Upper lobe of left lung (tissue), 6 donors: ENCODE measurements at places on chromosomes 1 and 21. TPM values are rescaled to one million over a fixed set of nuclear protein-coding genes. Genes with fewer than 3 reads are reported as not detected.

GRCh38 chr1:1149416-1149815 is 24.3 kb upstream of the TTLL10 start:
- no peak for DNase-seq

GRCh38 chr1:57599236-57599994 is 175.6 kb upstream of the DAB1 start:
- no peak for DNase-seq

Gene KCNT2
- total RNA-seq, result 2.7 TPM

DNA sequence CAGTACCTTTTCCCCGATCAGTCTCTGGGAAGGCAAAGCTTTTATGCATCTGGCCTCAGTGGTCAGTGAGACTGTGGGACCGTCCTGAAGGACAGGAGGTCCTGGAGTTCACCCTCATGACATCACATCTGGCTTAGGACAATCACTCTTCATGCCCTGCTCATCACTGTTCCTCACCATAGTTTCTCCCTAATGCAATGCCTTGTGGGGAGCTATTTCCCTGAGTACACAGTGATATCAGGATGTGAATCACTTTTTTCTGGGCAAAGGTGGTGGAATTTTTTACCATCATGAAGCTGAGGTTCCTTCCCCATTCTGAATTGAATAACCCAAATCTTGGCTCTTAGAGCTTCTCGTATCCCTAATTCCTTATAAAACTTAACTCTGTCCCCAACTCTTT is 34.8 kb upstream of the CFAP126 start:
- no peak for DNase-seq

DNA sequence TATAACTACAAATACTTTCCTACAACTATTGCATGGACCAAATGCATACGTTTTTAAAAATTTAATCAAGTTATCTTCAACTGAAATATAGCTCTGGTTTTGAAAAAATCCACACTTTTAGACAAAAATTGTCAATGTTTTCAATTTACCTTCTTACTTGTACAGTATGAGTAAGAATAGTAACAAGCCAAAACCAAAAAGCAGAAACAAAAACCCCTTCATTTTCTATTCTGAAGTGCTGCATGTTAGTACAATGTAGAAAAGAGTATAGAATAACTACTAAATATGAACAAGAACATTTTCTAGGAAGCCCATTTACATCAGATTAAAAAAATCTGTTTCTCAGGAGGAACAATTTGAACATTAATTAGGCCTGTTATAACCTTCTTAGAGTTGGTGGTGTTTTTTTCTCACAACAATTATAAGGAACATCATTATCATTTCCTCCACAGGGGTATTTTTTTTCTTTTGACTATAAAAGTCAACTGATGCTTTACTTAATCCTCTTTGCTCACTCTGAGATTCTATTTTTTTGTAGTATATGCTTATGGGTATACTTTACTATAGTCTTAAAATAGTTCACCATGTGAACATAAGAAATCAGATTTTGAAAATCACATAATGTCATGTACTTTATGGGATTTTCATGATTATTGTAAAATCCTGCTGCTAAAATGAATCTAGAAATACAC is 475.4 kb downstream of the PTBP2 start:
- no peak for DNase-seq

Gene PCBP3
- 5.1 TPM for total RNA-seq

DNA sequence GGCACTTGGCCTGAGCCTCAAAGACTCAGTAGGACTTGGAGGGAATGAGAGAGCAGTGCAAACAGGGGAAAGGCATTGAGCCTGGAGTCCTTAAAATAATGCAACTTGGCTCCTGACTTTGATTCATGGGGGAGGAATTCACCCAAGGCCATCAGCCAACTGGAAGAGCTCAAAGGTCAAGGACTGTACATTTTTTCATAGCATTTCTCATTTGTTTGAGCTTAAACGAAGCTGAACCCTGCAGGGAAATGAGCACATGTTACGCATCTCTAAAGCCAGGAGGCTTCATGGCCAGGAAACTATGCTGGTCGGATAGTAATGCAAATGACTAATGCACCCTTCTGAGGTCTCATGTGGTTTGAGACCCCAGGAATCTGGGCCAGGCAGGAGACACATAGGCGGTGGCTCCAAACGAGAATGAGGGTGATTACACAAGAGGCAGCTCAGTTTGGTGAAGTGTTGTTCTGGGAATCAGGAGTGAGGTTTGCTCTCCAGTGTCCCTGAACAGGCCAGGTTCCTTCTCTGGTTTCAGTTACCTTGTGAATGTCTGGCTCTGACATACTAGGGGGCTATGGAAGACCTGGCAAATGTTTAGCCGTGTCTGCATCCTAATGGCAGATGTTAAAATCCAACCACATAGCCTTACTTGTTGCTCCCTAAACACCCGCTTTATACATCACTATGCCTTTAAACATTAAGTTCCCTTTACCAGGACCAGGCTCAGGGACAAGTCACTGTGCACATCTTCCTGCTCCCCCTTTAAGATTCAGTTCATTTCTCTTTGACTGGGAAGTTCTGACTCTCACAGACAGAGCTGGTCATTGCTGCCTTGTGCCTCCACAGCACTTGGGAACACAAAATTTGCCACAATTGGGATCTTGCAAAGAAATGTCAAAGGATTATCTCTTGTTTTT is 503.9 kb upstream of the USP24 start:
- no peak for DNase-seq
